ENCODE measurements at places on chromosomes 1 and 21.

DNA sequence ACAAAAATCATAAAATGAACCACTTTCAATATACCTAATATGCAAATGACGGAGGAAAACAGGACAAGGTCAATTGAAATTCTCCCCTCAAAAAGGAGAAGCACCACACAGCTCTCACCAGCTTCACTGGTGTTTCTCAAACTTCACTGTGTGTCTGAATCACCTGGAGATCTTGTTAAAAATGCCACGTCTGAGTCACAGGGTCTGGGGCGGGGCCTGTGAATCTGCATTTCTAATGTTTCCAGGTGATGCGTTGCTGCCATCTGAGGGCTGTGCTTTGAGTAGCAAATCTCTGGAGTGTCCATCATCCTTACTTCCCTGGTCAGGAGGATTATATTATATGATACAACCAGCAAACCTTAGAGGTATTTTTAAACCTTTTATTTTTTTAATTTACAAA is 9.0 kb downstream of the CLDN19 start:
- peak; percentile 72 for DNase-seq

GRCh38 chr21:19326531-19327319 is 923.1 kb upstream of the TMPRSS15 start:
- DNase-seq, result no peak

DNA sequence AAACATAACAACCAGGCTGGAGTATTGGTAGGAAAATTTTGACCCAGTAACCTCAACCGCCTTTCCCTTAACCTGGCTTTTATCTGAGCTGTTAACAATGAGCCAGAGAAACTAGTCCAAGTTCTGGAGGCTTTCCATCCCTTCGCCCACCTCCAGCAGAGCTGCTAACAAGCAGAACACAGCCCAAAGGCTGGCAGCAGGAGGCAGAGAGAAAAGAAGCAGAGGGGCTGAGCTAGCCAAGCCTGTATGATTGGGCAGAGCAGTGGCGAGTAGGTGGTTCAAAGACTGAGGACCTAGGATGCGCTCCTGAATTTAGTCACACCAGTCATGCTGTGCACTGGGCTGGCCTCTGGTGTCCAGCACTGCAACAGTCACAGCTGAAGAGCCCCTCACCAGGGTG is 123.0 kb downstream of the TNR start:
- DNase-seq, result no peak

GRCh38 chr1:237568955-237569354 is 321.8 kb downstream of the ZP4 start:
- DNase-seq, result no peak

DNA sequence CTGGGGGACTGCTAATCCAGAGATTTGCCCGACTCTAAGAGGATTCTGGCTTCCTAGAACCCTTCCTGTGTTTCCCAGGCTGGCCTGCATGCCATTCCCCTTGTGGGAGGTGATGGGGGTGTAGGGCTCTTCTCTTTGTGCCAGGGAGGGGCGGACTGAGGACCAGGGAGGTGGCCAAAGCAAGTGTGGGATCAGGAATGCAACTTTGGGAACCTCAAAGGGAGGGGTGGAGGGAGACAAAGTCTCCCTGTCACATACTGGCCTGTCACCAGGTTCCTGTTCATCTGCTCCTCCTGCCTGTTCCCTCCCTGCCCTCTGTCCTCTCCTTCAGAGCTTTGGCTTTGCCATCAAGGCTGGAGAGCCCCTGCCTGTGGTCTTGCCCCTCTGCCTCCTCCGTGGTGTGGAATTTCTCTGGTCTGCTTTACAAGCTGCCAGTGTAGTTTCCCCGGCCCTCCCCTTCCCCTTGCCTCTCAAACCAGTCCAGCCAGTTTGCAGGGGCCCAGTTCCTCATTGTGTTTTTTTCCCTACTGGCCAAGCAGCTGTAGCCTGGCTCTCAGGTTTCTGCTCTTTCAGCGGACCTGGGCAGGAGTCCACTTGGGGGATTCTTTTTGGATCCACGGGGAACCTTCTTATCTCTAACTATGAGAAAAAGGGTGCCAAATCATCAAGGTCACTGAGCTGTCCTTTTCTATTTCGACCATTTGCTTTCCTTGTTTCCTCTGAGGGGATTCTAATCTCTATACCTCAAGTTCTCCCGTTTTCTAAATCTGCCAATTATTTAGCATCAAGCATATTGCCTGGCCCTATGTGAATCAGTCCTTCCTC is 1.8 kb downstream of the CGN start:
- no peak for DNase-seq

DNA sequence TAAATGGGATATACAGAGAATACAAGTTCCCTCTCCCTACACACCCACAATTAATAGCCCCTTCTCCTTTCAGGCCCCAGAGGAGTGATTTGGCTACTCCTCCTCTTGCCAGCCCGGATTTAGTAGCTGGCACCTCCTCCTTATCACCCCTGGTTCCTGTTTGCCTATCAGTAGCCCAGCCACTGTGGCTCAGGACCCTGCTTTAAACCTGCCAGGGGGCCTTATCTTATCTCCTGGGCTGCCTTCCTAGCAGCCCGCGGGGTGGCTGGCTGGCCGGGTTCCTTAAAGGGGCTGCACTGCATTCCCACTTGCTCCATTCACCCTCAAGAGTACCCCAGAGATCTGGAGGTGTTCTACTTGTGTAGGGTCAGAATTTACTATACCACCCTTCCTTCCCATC is 70.4 kb downstream of the PLEKHA6 start:
- no peak for DNase-seq

DNA sequence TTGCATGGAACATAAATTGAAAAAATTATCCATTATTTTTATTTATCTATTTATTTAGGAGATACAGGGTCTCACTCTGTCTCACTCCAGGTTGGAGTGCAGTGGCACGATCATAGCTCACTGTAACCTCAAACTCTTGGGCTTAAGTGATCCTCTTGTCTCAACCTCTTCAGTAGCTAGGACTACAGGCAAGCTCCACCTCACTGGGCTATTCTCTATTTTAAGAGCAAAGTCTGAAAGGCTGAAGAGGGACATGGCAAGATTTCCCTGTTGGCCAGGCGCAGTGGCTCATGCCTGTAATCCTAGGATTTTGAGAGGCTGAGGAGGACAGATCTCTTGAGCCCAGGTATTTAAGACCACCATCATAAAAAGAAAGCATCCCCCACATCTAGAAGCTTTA is 14.0 kb upstream of the RC3H1 start:
- no peak for DNase-seq

DNA sequence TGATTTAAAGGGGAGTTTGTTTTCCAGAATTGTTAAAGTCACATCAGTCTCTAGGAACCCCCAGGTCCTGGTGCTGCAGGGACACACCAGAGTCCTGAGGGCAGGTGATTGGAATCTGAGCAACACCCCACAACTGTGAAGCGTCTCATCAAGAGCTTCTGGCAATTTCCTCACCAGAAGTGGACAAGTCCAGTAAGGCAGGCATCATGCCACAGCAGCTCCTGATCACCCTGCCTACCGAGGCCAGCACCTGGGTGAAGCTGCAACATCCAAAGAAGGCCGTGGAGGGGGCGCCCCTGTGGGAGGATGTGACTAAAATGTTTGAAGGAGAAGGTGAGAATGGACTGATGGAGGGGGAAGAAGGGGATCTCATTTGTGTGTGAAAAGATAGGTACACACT is 2.1 kb downstream of the ZFP69 start:
- peak; percentile 5 for DNase-seq

GRCh38 chr1:230713138-230713537 is 784 bp downstream of the AGT start:
- no peak for DNase-seq

- DNase-seq, result no peak
These were observed 455.9 kb downstream of the PLPP3 start for GRCh38 chr1:56123421-56123820.

DNA sequence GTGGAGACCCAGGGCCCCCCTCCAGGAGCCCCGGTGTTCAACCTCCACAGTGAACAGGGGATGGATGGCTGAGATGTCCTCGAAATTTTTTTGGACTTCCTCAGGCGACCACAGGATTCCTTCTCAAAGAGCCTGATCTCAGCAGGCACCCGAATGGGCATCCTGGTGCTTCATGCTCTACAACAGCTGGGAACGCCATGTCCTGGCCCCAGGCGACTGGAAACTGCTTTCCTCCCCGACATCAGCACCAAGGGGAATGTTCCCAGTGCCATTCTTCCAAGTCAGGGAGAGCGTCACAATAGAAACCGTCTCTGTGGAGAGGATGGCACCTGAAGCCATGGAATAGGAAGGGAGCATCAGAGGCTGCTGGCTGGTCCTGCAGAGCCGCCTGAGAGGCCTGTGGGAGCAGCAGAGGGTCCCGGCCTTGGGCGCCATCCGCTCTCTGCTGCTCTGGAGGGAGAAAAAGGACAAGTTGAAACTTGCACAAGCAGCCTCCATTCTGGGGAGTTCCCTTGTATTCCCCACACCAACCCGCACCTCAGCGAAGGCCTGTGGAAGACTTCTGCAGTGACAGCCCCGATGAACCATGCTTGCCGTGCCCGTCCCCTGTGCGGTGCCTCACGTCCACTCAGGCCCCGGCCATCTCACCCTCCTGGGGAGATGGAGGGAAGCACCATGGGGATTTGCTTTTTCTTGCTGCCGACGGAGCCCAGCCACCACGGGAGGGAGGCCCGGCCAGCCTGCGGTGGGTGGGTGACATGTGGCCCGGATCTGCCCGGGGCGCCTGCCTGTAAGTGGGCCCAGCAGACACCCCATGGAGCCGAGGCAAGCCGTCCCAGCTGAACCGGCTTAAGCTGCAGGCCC is 2.3 kb upstream of the ADARB1 start:
- DNase-seq, result no peak

DNA sequence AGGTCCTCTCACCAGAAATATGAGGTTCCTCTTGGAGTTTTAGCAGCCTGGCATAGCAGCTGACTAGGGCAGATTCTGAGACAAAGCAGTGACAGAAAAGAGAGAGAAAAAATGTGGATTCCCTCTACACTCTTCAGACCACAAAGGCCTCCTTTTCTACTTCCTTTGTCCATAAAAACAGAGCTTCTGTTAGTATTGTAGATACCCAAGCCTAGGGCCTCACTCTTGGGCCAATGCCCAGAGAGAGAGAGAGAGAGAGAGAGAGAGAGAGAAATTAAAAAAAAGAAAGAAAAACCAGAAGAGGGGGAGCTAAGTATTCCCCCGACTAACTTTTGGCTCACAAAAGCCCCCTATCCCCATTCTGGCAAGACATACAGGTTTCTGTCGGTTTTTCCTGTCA is 2.4 kb upstream of the ZRANB2 start:
- DNase-seq, result no peak

DNA sequence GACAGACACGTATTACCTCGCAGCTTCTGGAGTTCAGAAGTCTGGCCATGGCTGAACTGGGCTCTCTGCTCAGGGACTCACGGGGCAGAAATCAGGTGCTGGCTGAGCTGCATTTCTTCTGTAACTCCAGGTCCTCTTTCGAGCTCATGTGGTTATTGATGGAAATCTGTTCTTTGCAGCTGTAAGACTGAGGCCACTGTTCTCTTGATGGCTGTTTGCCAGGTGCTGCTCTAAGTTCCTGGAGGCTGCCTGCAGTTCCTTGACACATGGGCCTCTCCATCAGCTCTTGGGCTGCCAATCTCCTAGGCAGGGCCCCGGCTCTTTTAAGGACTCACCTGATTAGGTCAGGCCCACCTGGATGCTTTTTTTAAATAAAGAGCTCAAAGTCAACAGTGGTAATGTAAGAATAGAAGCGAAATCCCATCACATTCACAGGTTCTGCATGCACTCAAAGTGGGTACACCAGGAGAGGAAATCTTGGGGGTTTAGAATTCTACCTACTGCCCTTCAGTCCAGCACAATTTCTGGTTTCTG is 139.1 kb downstream of the KAZN start:
- no peak for DNase-seq

DNA sequence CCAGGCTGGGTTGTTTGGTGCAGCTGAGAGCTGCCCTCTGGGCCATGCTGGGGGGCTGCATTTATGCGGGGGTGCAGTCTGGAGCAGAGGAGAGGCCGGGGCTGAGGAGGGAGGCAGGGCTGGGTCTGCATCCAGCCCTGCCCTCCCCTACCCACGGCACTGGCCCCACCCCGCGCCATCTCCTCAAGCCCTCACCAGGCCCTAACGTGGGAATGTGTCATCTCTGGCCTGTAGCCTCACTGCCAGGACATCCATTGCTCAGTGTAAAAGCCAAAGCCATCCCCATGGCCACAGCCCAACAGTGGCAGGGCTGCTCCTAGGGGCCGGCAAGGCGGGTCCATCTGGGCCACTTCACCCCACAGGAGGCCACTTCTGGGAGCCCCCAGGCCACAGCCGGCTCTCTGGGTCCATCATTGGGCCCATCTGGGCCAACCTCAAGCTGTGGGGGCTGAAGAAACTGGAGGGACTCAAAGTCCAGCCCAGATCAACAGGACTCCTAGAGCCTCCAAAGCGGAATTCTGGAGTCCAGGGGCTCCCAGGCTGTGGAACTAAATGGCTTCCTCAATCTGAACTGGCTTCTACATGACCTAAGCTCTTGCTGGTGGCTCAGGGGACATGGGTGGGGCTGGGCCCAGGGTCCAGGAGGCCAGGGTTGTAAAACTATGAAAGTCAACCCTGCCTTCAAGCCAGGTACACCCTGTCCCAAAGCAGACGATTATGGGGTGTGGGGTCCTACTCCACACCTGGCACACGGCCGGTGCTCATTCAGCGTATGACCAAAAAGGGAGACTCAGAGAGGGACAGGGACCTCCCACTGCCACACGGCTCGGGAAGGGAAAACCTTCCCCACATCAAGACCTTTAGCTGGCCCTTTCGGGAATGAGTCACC is 32.6 kb downstream of the RUNX3 start:
- peak; percentile 3 for DNase-seq

Data from stimulated activated CD4-positive, alpha-beta T cell treated with anti-CD3 and anti-CD28 coated beads, Interleukin-1b, Interleukin-23, amount 100 ng/mL, for 48 hours (primary cell).